Caki2 (cell line): ENCODE measurements at places on chromosomes 16 and 17.

DNA sequence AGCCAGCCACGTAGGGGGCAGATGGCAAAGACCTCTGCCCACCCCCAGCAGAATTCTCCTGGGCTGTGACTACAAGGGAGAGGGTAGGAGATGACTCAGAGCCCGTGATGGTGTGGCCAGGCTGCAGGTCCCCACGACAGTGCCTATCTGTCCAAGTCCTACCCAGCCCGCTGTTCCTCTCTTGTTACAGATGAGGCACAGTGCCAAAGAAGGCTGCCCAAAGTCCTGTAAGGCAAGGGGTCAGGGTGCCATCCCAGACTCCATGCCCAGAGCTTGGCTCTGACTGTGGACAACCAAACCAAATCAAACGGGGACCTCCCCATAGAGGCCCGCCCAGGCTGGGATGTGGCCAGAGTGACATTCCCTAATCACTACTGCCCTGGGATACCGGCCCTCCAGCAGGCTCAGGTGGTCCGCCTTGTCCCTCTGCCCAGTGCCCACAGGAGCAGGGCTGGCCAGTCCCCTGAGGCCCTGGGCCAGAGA, 12.6 kb upstream of the BCAR1 start:
- DNase-seq: peak; percentile 43

DNA sequence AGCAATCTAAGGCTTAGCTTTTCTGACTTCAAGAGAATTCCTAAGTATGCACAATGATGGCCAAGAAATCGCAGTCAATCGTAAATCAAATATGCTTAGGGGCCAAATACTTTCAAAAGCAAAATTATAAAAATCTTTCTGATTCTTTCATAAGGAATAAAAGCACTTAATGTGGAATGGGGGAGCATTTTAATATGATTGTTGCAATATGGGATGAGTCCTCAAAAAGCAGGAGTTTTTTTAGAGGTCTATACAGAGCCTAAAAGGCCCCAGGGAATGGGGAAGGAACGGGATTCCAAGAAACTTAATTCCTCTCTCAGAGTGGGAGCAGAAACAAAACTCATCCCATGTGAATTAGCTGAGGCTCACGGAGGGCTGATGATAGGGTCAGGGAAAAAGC, 14.7 kb upstream of the SLC39A11 start:
- no peak for DNase-seq

GRCh38 chr16:1752853-1753252, 18.5 kb downstream of the NME3 start:
- no peak for DNase-seq

DNA sequence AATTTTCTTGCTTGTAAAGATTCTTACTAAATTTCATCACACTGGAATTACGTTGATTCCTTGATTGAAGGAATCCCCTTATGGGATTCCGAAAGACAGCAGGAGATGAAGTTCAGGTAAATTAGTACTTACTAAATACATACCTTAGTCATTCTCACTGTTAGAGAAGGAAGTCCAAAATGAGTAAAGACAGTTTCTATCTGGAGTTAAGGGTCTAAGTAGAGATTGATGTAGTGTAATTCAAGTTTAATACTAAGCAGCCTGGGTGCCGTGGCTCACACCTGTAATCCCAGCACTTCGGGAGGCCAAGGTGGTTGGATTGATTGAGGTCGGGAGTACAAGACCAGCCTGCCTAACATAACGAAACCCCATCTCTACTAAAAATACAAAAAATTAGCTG, 9.6 kb downstream of the DDX42 start:
- no peak for DNase-seq

DNA sequence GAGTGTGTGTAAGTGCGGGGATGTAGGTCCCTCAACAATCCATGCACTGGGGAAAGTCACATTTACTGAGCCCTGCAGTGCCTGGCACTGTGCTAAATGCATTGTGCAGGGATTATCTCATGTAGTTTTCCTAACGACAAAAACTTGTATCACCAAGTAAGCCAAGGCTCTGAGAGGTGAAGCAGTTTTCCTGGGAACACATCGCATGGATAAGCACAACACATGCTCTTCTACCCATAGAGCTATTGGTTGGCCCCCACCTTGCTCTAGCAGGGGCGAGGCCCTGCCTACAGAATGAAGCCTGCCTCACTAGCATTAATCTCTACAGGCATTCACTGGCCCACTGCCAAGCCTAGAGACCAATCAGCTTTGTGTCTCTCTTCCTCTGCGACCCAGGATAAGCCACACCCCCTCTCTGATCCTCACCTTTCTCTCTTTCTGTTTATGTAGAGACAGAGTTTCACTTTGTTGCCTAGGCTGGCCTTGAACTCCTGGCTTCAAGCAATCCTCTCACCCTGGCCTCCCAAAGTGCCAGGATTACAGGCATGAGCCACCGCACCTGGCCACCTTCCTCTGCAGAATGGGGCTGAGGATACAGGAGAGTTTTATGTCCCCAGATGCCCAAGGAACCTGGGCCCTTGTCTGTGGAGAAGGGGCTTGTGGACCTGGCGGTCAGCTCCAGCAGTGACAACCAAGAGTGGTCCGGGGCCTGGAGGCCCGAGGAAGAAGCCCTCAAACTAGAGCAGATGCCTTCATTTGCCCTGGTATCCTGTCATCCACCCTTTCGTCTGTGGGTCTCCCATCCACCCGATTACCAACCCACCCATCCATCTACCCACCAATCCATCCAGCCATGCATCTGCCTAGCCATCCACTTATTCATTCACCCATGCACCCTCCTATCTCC, 12.8 kb downstream of the CDH16 start:
- peak; percentile 85 for DNase-seq

GRCh38 chr17:32112416-32112815, 29.9 kb upstream of the RHOT1 start:
- DNase-seq: no peak

- DNase-seq: no peak
Observed at GRCh38 chr16:23384878-23385277, 68.1 kb downstream of the COG7 start.
